ENCODE measurements at places on chromosomes 2 and 18.

DNA sequence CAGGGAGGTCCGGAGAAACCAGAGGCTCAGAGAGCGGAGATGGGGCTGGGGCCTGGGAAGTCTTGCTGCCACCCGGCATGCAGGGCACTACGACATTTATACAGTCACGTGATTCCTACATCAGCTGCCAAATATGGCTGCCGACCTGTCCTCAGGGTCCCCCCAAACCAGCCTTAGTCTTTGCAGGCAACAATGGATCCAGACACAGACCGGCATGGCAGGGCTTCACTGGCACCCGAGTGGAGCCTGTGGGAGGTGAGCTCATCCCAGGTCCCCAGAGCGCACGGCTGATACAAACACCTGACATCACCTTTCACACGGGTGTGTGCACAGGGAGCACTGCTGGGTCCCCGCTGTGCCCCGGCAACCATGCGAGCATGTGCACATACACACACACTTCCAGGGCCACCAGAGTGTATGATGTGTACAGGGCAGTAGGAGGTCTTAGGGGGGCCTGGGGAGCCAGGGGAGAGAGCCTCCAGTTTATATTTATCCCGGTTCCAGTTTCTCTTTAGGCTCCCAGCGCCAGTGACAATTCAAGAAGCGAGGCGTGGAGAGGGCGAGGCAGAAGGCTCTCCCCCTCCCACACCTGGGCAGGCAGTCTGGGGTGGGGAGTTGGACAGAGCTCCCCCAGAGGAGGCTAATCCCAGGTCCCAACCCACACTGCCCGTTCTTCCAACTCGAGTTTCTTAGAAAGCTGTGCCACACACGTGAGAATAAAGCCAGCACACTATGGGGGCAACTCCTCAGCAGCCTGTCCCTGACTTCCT, 2.7 kb downstream of the SEMA4C start:
- no peak for DNase-seq

- no peak for DNase-seq
Measured at GRCh38 chr2:104412384-104412783, 441.5 kb upstream of the POU3F3 start.

DNA sequence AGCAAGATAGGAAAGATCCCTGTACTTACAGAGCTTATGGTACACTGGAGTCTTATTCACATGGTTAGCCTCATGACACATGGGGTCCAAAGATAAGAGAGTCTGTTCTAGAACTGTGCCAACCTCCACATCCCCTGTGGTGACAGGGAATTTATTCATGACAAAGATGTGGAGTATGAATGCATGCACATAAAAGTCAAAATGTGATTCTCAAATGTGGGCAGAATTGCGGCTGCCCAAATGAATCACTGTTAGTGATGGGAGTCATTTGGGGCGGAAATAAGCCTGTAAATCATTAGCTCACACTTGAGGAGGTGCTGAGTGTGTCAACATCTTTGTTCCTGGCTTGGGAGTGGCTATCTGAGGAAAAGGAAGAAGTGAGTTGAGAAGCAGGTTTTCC, 560.6 kb downstream of the SLC4A3 start:
- no peak for DNase-seq

GRCh38 chr2:173117678-173118077, 42.0 kb downstream of the MAP3K20 start:
- DNase-seq, result no peak

GRCh38 chr18:8424917-8425725, 184.1 kb upstream of the RAB12 start:
- DNase-seq, result no peak

- DNase-seq, result no peak
Measured at GRCh38 chr2:105852066-105852465, 107.4 kb downstream of the NCK2 start.

DNA sequence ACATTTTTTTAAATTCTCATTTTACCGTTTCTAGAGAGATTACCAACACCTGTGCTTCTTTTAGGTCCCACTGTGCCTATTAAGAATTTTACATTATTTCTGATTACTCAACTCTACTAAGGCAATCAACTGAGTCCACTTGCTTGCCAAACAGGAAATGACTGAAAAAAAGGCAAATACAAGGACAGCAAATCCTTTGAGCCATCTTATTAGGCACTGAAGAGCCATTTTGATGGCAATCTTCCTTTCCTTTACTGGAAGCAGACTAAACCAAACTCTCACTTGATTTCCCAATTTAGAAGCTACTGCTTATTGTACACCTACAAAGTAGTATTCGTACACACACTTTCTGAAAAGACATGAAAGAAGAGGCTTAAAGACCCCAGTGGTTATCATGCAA, 121.4 kb upstream of the COL3A1 start:
- no peak for DNase-seq

- no peak for DNase-seq
Measured at GRCh38 chr2:239181903-239182581, 218.8 kb downstream of the HDAC4 start.

GRCh38 chr2:82342356-82342755, 2037.8 kb upstream of the LRRTM1 start:
- no peak for DNase-seq

- DNase-seq, result no peak
Measured at GRCh38 chr2:231272991-231273390, 74.6 kb downstream of the ARMC9 start.

- no peak for DNase-seq
Measured at GRCh38 chr2:124035001-124035400, 9.9 kb downstream of the CNTNAP5 start.

DNA sequence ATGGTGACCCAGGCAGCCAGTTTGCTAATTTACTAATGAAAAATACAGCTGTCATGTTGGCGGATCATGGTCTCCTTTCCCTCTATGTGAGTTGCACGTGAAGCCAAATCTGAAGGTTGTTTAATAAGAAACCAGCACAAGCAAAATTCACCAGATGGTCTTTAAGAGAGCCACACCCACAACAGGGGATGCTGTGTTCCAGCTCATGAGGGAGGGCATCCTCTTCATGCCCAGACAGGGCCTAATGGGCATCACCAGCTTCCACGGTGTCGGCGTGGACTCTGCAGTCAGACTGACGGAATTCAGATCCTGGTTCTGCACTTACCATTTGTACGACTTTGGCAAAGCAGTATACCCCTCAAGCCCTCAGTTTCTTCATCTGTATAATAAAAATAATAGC, 39.9 kb downstream of the TMEM247 start:
- DNase-seq, result no peak
